ENCODE measurements at places on chromosomes 13 and 19.

GRCh38 chr13:102392481-102393209 lies 9.2 kb downstream of the FGF14 start:
- no peak for DNase-seq

GRCh38 chr19:45498411-45499195 lies at the start of gene PPM1N:
TSS of gene PPM1N (plus strand) at chr19:45498443. CDS start at chr19:45498473, 30 bp downstream.
- DNase-seq, result no peak

- no peak for DNase-seq
Observed at GRCh38 chr13:45219123-45219891, 18.5 kb upstream of the KCTD4 start.

- DNase-seq, result no peak
Observed at GRCh38 chr19:52603558-52604207, 33.6 kb downstream of the ZNF701 start.

DNA sequence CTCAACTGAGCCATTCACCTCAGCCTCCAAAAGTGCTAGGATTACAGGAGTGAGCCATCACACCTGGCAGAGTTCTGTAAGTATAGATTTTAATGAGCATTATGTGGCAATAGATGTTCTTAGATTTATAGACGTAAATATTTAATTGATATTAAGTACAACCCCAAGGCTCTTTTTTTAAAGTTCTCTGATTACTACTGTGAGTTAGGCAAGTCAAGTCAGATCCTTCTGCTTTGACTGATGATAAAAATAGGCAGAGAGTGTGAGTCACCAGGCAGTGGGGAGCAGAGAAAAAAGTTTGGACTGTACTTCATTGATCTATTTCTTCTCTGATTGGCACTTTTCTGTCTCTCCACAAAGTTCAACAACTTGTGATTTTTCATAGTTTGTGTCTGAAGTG lies 1379.9 kb downstream of the UQCRFS1 start:
- peak; percentile 36 for DNase-seq

DNA sequence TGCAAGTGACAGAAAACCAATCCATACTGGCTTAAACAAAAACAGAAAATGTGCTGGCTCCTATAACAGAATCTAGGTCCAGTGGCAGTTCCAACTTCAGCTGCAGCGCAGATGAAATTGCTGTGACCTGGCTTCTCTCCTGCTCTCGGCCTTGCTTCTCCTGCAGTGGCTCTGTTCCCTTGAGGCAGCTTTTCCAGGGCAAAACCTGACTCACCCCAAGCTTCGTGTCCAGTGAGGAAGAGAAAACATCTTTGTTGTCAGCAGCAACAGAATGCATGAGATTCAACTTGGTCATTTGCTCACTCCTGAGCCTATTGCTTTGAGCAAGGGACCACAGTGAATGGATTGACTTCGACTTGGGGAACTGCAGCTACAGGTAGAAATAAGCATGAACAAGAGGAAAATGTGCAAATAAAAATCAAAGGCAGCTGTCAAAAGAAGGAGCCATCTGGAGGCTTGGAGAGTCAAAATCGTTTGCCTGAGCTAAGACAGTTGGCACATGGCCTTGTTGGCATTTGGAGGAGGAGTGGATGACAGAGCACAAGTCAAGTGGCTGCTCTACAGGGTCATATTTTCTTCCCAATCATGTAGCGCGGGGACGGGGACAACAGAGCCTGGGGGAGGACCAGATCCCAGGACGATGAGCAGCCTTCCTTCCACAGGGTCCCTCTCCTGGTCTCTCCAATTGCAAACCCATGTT lies 523.4 kb downstream of the FGF9 start:
- DNase-seq, result no peak

GRCh38 chr13:57345526-57345925 lies 178.5 kb downstream of the PRR20E start:
- no peak for DNase-seq

DNA sequence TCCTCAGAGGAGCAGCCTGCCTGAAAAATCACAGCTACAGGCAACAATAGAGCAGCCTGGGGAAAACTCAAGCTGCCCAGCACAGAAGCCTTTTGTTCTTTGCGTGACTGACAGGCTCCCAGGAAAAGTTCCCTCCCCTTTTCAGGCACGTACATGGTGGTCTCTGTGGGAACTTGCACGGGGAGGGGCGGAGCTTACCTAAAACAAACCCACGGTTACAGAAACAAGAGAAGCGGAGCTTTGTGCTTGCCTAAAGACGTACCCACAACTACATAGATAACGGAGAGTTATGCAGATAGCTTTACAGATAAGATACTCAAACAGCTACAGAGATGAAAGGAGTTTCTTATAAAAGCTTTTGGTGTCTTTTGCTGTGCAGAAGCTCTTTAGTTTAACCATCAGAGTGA lies 11.4 kb downstream of the ETFB start:
- no peak for DNase-seq

- DNase-seq, result no peak
Observed at GRCh38 chr13:77853703-77854102, 64.9 kb downstream of the EDNRB start.

- DNase-seq, result no peak
Observed at GRCh38 chr13:48216204-48216711, 16.7 kb upstream of the ITM2B start.

DNA sequence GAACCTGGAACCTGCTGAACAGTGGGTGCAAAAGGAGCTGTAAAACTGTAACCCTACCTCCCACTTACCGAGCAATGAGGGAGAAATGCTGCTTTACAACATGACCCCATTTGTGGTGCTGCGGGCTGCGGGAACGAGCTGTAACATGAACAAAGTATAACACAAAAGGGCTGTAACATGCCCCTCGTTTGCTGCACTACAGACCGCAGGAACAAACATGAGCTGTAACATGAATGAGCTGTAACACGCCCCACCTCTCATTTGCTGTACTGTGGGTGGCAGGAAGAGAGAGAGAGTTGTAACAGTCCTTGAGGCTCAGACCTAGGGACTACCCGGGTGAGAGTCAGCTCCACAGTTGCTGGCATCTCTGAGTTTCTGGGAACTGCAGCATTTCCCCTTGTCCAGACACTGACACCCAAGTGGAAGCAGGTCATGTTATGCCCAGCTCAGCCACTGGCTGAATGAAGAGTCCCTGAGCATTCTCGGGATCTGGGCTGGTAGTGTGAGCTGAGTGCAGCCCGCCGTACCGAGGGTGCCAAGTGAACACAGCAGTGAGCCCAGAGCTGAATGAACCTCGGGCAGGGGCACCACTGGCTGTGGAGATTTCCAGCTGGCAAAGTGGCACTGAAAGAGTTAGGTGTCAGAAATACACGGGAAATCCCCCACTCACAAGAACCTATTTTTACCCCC lies 1385.3 kb upstream of the SPRY2 start:
- DNase-seq, result peak; percentile 8

GRCh38 chr19:37943480-37943879 lies 36.5 kb downstream of the SIPA1L3 start:
- no peak for DNase-seq

GRCh38 chr13:62130062-62130970 lies 714.7 kb upstream of the PCDH20 start:
- no peak for DNase-seq

GRCh38 chr13:25352230-25352629 lies 19.5 kb upstream of the ATP8A2 start:
- DNase-seq, result no peak

DNA sequence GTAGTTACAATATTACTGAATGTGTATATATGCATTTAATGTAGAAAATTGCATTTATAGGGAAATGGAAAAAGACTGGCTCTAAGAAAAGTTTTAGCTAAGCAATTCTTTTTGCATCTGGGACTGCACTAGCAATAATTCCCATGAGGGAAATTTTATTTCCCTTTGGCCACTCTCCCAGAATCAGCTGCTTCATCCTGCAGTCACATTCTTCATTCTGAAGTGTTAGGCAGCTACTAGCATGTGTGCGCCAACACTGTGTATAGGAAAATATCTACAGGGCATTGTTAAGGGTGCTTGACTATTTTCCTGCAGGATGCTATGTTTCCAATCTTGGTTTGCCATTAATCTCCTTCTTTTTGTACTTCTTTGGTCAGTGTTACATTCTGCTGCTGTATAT lies 312.8 kb upstream of the PCDH20 start:
- DNase-seq, result no peak

- DNase-seq, result no peak
Observed at GRCh38 chr13:27405546-27406134, 18.8 kb upstream of the GTF3A start.

GRCh38 chr13:98813993-98814392 lies 61.5 kb upstream of the SLC15A1 start:
- DNase-seq, result no peak

- peak; percentile 95 for DNase-seq
Observed at GRCh38 chr19:40716031-40716481, 630 bp downstream of the COQ8B start.

DNA sequence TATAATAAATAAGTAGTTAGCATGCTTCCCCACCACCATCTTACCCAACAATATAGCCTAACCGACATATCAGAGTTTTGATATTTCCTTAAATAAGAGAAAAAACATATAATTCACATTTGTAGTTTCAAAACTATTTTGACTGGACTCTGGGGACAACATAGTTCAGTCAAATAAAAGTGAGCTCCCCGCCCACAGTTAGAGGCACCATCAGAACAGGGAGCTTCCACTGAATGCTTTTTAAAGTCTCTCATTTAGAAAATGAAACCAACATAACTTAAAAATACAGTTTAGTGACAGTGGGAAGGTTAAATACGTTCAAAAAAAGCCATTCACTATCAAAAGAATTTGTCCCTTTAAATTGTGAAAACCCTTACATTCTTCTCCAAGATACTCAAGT lies 92.8 kb downstream of the EPSTI1 start:
- DNase-seq, result no peak

GRCh38 chr19:50562996-50563395 lies 5.2 kb downstream of the LRRC4B start:
- DNase-seq, result no peak

GRCh38 chr13:26837997-26838396 lies 77.4 kb upstream of the GPR12 start:
- DNase-seq, result peak; percentile 8

- DNase-seq, result peak; percentile 67
Observed at GRCh38 chr13:48066310-48066989, 28.5 kb downstream of the MED4 start.

- DNase-seq, result no peak
Observed at GRCh38 chr19:42115219-42115618, 17.0 kb downstream of the POU2F2 start.

GRCh38 chr13:29855009-29855408 lies 4.6 kb upstream of the UBL3 start:
- DNase-seq, result no peak
